ENCODE measurements at places on chromosomes 6 and 20.

DNA sequence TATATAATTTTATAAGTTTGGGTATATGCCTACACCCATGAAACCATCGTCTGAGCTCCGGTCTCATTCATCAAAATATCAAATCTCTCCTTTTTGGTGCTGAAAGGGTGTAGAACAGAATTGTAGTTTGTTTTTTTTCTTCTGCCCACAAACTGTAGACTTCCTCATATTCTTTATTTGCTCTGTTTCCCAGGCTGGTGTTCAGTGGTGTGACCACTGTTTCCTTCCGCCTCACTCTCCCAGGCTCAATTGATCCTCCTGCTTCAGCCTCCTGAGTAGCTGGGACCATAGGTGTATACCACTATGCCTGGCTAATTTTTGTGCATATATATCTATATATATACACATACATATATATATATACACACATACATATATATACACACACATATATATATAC, 139.6 kb upstream of the HCRTR2 start:
- DNase-seq = no peak

GRCh38 chr6:5463690-5464089, 202.4 kb downstream of the FARS2 start:
- DNase-seq = no peak

DNA sequence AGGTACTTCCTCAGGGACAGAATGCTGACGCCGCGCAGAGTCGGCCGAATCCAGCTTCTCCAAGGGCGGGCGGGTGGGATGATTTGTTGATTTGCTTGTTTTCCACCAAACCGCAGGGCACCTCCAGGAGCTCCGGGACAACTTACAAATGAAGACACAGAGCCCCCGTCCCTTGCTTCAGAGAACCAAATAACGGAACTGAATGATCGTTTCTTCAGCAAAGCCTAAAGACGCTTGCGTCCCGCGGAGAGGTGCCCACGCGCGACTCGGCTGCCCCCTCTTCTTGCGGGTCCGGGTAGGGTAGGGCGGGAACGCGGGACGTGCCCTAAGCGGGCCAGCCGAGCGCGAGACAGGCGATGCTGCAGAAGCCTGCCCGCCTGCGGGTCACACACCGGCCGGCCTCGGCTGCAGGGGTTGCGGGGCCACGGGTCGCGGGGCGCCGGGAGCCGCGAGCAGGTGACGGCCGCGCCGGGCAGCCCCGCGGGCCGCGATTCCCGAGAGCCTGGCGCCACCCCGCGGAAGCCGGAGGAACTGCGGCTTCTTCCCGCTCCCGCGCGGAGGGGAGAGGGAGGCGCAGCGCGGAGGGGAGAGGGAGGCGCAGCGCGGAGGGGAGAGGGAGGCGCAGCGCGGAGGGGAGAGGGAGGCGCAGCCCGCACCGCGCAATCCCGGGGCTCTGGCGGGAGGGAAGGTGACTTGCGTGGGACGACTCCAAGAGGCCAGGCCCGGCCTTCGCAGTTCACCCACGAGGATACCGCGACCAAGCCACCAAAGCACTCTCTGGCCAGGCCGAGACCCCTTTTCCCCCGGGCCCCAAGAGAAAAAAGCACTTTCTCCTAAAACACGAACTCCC, 7.7 kb upstream of the FOXF2 start:
- DNase-seq = peak; percentile 57

DNA sequence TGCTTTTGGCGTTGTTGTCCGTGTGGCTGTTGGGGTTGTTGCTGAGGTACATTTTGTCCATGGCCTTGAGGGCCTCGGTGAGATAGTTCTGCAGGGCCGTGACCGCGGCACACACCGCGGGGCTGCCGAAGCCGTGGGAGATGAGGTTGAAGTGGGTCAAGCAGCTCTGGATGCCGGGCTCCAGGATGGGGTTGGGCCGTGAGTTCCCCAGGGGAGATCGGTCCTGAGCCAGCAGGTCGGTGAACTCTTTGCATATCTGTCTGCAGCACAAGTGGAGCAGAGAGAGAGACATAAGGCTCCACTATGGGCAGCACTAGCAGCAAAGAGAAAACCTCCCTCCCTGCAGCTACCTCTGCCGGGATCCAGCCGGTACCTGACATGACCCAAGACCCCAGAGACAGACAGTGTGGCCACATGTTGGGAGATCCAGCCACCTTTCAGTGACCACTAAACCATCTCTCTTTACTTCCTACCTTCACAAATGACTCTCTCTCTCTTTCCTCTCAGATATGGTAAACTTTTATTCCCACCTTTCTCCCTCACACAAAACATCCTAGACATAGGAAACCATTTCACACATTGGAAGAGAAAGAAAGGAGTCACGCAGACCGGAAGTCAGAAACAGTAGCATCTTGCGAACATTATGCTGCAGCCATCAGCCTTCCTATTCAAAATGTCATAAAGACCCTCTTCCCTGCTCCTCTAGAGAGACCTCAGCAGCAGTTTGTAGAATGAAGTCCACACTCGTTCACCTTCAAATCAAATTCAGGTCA, 16.2 kb downstream of the TFAP2A start:
- no peak for DNase-seq

DNA sequence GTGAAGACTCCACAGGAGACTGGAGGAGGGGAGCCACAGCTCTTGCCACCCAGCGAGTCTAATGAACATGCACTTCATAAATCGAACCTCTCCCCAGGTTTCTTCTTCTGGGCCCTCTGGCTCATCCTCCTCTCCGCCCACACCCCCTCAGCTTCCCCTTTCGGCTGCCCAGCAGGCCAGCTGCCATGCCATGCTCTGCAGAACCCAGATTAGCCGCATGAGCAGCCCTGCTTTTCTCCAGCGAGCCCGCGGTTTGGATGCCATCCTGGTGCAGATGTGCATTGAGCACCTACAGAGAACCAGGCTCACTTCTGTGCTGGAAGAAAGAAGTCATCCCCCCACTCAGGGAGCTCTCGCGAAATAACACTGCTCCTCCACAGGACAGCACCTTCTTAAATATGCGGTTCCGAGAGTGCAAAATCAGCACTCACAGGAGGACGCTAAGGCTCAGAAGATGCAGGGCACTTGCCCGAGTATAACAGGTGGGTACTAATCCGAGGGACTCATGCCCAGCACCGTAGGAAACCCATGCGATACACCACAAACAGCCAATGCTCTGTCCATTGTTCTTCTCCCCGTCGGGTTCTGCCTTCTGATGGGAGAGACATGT, 143.0 kb upstream of the THBS2 start:
- no peak for DNase-seq

- no peak for DNase-seq
Measured at GRCh38 chr6:43847741-43848630, 78.0 kb downstream of the VEGFA start.

DNA sequence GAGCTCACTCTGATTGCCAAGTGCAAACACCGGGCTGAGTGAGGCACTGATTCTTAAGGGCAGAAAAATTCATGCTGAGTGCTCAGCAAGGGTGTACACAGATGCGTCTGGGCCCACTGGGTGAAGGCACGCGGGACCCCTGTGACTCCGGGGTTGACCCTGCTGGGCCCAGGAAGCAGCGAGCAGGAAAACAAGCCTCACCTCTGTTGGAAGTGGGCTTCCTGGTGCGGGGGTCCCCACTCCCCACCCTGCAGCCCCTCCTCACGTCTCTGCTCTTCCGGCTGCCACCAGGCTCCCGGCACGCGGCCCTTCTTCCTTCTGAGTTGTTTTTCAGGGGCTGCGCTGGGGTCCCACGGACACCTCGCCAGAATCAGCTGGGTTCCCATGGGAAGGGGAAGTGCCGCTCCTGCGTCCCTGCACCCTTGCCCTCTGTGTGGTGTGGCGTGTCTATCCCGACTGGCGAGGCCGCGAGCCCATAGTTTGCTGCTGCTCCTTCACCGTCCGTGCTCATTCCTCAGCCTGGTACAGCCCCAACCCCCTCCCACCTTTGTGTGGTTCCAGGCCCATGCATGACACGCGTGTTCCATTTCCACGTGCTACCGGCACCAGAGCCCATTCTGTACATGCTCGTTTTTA, 80.6 kb upstream of the BHLHE23 start:
- DNase-seq = no peak

DNA sequence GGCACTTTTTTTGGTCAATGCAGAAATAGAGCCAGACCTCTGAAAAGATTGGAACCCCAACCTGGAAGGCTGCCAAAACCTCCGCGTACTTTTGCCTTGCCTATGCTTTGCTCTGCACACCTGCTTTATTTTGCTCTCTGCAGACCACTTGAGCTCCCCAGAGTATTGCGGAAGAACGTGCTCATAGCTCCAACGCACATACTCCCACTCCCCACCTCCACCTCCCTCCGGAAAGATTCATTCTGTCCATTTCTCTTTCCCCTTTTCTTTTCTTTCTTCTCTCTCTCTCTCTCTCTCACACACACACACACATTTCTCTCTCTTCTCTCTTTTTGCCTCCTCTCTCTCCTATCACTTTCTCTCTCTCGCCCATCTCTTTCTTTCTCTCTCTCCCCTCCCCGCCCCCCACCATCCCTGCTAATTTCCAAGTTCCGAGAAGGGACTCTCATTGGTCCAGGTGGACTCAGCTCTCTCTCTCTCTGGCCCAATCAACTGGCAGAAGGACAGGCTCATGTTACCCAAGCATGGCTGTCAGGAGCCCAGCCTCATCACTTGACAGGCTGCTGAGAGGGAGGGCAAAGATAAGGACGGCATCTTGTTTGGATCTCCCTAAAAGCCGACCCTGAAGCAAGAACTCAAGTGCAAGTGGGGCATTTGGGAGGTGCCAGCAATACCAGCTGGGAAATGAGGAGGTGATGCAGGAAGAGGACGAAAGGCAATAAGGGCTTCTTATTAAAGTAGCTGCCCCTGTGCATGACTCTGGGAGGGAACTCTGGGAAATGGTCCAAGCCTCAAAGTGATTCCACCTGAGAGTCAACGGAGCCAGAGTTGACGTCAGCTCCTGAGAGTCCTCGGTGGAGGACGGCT, 246.1 kb downstream of the LY86 start:
- DNase-seq = no peak

GRCh38 chr6:106530502-106530901, 98.8 kb downstream of the RTN4IP1 start:
- DNase-seq = no peak

DNA sequence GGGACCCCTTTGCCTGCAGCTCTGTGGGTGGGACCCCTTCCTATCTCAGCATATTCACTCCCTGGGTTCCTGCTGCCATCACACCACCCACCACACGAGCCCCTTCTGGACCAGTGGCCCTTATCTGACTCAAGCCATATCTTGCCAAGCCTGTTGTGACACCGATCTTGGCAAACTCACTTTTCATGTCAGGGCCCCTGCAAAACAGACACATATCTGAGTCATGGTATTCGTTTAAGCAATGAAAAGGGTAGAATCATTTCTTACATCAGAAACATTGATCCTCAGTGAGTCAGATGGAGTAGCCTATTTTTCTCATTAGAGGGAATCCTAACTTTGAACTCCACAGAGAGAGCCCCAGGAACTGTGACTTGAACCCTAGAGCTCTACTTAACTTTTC, 10.6 kb downstream of the RAET1E start:
- DNase-seq = no peak

- DNase-seq = no peak
Measured at GRCh38 chr20:3898639-3899038, 9.5 kb downstream of the PANK2 start.

DNA sequence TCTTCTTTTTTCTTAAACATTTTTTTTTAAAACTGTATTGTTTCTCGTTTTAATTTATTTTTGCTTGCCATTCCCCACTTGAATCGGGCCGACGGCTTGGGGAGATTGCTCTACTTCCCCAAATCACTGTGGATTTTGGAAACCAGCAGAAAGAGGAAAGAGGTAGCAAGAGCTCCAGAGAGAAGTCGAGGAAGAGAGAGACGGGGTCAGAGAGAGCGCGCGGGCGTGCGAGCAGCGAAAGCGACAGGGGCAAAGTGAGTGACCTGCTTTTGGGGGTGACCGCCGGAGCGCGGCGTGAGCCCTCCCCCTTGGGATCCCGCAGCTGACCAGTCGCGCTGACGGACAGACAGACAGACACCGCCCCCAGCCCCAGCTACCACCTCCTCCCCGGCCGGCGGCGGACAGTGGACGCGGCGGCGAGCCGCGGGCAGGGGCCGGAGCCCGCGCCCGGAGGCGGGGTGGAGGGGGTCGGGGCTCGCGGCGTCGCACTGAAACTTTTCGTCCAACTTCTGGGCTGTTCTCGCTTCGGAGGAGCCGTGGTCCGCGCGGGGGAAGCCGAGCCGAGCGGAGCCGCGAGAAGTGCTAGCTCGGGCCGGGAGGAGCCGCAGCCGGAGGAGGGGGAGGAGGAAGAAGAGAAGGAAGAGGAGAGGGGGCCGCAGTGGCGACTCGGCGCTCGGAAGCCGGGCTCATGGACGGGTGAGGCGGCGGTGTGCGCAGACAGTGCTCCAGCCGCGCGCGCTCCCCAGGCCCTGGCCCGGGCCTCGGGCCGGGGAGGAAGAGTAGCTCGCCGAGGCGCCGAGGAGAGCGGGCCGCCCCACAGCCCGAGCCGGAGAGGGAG, 580 bp downstream of the VEGFA start:
- peak; percentile 83 for DNase-seq

- no peak for DNase-seq
Measured at GRCh38 chr20:21286775-21287174, 16.4 kb upstream of the XRN2 start.

GRCh38 chr6:68695403-68695802, 60.3 kb downstream of the ADGRB3 start:
- DNase-seq = no peak

DNA sequence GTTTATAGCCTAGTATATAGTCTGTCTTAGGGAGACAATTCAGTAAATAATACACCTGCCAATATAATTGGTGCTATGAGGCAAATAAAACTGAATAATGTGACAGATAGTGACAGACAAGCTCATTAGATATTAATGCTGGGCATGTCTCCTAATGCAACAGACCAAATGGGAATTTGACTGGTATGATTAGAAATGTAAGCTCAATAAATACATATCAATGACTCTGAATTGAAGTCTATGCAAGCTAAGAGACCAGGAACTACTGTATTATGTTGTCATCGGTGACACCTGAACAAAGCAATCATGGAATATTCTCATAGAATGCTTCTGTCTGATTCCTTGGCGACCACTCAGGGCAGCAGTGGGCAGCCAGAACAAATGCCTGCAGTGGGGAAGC, 2.5 kb upstream of the SNX3 start:
- DNase-seq = no peak

- DNase-seq = no peak
Measured at GRCh38 chr6:135537741-135538301, 40.3 kb upstream of the AHI1 start.

DNA sequence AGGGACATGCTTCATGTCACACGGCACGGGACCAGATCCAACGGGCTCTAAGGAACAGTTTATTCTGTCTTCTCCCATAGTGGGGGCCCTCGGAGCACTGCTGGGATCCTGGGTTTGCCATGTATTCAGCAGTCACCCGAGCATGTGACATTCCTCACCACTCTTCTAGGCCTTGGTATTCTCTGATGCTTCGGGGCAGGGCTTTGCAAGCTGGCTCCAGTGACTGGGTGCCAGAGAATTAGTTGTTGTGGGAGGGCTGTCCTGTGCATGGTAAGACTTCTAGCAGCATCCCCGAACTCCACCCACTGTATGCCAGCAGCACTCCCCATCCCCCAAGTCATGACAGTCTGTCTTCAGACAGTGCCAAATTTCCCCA, 5.4 kb downstream of the CCN5 start:
- DNase-seq = no peak

- no peak for DNase-seq
Measured at GRCh38 chr6:11675601-11676000, 103.0 kb downstream of the ADTRP start.

GRCh38 chr20:24998631-24999445, 6.3 kb upstream of the APMAP start:
- DNase-seq = peak; percentile 58

- peak; percentile 59 for DNase-seq
Measured at GRCh38 chr6:22737331-22737730, 168.0 kb downstream of the HDGFL1 start.

All from right atrium auricular region (tissue), 2 donors.